ENCODE measurements at places on chromosomes 1 and 21.

- DNase-seq = no peak
These were observed 163.0 kb upstream of the TNR start for GRCh38 chr1:175906370-175906769.

- DNase-seq = no peak
These were observed 2.9 kb downstream of the C1QA start for GRCh38 chr1:22639286-22639685.

DNA sequence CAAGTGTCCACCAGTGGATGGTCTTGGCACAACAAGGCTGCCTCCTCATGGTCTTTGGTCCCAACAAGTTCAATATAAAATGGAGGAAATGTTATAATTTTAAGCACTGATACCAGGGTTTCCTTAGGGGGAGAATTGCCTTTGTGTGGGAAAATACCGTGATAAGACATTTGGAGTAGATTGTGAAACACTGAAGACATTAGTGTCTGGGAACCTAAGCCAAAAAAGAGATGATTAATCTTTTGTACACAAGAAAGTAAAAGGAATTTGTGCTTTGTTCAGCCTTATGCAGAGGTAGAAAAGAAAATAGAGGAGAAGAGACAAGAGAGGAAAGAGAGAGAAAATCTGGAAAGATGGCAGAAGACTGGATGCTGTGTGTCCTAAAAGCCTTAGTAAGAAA is 36.1 kb downstream of the ST6GALNAC3 start:
- no peak for DNase-seq

DNA sequence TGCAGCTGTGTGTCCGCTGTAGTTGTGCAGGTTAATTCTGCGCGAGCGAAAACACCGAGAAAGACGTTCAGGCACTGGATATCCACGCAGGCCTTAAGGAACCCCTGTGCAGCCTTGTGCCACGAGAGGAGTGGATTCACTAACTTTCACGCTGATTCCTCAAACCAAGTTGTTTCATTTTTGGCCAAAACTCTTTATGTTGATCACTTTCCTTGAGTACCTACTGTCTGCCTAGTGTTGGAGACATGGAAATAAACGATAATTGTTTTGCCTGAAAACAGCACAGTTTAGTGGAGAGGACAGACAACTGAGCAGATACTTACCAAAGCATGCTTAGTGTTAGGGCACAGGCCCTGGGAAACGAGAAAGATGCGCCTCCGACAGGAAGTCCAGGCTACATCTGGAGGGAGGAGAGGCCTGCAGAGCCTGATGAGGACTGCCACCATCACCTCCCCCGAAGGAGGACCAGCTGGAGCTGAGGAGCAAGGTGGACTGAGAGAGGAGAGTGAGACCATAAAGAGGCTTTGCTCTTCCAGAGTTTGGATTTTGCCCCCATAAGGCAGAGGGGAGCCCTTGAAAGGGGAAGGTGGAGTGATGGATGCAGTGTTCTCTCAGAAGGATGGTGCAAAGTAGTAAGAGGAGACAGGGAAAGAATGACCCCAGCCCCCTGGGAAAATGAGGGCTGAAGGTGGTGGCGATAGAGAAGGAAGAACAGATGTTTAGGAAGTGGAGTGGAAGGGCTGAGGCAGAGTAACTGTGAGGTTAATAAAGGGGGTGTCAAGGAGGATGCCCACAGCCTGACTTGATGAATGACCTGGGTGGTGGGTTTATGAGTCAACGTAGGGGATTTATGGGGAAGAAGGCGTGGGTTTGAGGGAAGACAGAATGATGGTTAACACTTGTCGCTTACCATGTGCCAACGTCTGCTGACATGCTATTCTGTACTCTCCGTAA is 956 bp upstream of the SCAF4 start:
- DNase-seq = no peak

Data from activated CD4-positive, alpha-beta T cell treated with anti-CD3 and anti-CD28 coated beads, Interleukin-2, amount 50 U/mL, for 4 hours (primary cell).